ENCODE measurements at places on chromosomes 2 and 18.
A peak's percentile ranks its signal among the peaks of the same experiment; 100 is the strongest.

GRCh38 chr2:101112772-101113157 lies 38.4 kb downstream of the TBC1D8 start:
- no peak for DNase-seq

GRCh38 chr18:57836557-57836956 lies 33.4 kb upstream of the ATP8B1 start:
- no peak for DNase-seq

GRCh38 chr2:3280683-3281520 lies 96.7 kb downstream of the EIPR1 start:
- DNase-seq, result no peak

DNA sequence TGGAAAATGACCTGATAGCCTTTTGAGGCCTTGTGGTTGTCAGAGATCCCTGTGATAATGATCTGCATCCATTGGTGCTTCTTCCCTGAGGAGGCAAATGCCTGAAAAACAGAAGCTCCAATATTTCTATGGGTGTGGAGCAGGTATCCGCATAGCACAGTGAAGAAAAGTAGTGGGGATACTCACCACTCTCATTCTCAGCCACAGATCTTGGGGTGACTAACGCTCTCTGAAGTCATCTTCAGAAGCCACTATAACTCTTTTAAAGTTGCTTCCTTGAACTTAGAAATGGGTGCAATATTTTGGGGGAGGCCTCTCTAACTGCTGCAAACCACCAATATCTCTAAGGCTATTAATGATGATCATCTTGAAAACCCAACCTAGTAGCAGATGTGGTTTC lies 46.2 kb downstream of the ARHGAP15 start:
- no peak for DNase-seq

DNA sequence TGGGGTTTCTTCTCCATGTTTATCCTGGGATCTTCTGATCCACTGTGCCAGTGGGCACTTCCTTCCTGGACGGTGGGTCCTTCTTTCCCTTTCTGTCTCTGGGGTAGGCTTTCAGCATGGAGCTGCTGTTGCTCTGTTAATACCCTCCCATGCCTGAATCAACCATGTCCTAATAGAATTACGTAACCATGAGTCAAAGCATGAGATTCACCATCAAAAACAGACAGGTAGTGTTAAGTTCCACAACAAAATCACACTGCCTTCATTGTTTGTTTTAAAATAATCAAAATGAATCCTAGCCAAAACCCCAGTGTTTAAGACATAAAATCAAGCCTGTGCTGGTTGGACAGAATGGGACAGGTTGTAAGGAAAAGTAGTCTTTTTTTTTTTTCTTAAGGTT lies 37.5 kb downstream of the GNAL start:
- no peak for DNase-seq

GRCh38 chr18:48546396-48546795 lies 7.6 kb downstream of the CTIF start:
- no peak for DNase-seq

DNA sequence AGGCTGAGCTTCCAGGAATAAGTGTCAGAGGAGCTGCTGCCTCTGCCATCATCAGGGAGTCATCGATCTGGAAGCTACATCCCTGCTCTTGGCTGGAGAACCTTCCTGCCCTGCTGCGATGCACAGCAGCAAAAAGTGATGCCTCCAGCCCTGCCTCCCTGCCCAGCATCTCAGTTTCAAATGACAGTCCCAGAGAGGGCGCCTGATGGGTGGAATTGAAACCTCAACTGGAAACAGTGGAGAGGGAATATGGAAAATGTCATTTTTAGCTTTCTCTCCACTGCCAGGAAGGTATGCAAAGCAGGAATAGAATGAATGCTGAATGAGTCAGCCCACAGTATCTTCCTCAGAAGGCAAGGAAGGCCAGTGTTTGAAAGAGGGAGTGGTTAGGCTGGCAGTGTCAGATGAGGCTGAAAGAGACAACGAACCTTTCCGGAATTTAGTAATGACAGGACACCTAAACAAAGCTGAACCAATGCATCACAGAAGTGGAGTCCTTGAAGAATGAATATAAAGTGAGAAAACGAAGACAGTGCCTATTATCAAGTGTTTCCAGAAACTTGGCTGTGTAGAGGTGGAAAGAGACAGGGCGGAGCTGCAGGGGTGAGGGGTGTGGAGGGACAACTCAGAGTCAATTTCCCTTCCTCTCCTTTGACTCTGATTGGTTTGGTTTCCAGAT lies 153.9 kb upstream of the NDUFV2 start:
- DNase-seq, result no peak

GRCh38 chr2:70123829-70124116 lies 36.5 kb downstream of the PCBP1 start:
- no peak for DNase-seq

DNA sequence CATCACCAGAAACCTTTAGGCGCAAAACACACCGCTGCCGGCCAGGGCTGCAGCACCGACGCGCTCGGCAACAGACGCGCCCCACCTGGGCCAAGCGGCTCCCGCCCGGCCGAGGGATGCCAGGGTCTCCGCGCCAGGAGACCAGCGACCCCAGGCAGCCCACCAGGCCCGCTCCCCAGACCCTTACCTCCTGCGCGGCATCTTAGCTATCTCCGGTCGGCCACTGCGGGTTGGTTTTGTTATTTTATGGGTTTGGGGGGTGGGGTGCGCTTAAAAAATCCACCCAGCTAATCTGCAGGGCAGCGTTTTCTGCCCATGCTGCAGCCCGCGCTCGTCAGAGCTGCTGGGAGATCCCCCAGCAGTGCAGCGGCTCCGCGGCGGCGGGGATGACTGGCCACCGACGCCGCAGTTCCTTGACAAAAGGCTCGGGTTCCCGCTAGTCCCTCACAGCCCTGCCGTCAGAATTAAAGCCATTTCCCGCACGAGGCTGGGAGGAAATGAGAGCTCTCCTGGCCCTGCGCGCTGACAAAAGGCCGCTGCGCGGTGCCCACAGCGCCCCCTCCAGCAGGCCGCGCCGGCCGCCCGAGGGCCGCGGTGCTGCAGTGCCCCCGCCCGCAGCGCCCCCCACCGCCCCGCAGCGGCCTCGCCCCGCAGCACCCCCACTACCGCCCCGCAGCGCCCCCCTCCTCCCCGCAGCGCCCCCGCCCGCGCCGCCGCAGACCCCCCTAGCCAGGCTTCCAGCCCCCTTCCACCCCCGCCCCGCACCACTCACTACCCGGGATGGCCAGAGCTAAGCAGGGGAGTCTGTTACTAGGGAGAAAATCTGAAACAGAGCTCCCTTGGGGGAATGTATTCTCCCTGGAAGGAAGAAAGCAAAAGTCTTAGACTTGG lies at the start of gene ADD2:
TSS of gene ADD2 (minus strand) at position 502 of the 891 bp plus-strand sequence. CDS start 61,792 bp downstream, outside the sequence.
- peak; percentile 55 for DNase-seq

- DNase-seq, result no peak
Observed at GRCh38 chr2:236061899-236062298, 106.3 kb downstream of the GBX2 start.

DNA sequence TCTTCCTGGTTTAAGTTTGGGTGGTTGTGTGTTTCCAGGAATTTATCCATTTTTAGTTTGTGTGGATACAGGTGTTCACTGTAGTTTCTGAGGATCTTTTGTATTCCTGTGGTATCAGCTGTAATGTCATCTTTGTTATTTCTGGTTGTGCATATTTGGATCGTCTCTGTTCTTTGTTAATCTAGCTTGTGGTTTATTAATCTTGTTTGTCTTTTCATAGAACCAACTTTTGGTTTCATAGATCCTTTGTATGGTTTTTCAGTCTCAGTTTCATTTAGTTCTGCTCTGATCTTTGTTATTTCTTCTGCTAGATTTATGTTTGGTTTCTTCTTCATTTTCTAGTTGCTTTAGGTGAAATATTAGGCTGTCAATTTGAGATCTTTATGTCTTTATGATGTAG lies 202.4 kb upstream of the ZSWIM2 start:
- DNase-seq, result no peak
